ENCODE measurements at places on chromosomes 12 and 14.

DNA sequence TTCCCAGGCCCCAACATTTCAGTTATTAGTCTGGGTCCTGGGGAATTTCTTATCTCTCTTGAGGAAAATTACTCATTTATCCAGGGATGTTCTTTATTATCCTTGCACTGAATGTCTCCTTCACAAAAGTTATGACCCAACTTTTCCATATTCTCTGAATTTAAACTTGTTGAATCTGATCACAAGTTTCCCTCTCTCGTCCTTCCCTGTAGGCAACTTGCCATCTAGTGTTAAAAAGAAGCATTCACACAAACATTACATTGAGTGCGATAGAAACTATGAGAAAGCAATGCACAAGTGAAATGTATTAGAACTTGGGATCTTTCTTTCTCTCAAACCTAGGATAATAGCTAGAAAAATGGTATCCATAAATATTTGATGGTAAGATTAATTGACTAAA, 608.4 kb downstream of the FSCB start:
- DNase-seq, result no peak

DNA sequence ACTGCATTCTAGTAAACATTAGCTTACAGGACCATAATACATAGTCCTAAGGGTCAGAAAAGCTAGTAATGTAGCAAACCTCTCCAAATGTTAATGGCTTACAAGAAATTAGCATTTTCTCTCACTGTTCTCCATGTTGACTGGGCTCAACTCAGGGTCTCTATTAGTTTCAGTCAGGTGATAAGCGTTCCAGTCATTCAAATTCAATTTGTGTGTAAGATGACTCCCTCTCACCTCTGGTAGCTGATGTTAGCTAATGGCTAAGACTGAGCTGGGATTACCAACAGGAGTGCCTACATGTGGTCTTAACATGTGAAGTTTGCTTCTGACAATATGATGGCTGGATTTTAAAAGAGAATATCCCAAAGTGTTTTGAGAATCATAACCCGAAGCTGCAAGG, 630.5 kb upstream of the USP15 start:
- no peak for DNase-seq

DNA sequence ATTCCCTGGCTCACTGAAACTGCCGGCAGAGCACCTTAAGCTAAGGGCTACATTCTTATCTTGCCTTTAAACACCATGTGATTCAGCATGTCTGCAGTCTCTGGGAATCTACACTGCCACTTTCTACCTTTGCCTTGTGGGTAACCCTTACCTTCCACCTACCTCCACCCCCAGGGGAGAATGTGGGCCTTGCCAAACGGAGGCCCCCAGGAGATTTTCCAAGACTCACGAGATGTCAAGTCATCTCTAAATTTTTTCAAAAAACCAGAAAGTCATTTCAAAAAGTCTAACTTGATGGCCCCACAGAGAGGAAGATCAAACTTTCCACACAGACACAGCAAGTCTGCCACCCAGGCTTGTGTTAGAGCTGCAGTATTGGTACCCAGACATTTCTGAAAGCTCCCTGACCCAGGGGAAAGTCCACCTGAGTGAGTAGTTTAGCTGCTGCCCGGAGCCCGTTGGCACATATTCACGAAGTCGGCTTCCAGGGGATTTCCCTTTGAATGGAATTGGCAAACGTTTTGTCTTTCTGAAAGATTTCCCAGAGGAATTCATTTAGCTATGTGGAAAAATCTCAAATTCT, 4.7 kb upstream of the PSMA6 start:
- DNase-seq, result no peak

DNA sequence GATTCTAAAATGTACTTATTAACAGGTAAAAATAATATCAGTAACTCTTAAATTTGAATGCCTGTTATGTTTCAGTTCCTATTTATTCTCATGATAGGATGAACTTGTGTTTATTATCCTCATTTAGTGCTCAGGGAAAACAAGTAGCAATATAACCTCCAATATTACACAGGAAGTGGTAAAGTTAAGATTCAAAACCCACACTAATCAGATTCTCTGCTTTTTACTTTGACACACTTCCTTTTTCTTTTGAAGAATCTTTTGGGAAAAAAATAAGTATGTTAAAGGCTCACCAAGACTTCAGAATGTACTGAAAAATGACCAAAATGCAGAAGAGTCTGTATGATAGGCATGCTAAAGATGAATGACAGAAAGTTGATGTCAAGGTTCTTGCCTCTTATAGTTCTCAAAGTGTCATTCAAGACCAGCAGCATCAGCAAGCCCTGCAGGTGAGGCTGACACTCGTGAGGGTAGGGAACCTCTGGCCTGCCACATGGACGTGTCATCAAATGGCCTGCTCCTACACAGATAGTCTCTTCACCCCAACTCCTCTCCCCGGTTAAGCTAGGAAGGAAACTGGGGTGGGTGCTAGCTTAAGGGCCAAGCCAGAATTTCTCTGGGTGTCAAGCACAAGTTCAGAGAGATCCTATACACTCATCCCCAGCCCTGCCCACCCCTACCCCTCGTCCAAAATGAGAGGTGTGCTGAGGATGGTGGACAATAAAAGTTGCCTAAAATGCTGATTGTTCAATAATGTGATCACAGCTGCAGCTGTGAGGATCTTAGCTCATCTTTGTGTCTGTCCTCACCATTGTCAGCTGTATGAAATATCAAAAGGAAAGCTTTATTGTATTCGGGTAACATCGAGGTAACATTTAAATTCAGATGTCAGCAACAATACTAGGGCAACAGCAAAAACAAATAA, 6.3 kb downstream of the TBPL2 start:
- DNase-seq, result no peak

DNA sequence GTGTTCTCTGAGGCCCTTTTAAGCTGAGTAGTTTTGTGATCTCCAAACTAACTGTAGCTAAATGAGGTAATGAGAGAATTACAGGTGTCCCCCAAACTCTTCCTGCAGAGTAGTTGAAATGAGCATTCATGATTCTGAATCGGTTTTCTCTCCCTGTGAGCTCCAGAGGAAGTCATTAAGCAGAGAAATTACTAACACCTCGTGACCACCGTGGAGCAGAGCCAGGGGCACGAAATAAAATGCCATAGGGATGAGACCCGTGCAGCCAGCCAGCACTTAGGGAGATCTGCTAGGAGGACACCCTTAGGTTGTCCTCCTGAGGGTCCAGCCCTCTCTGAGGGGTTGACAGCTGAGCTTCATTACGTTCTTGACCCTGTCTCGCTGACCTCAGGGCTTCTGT, 79.5 kb downstream of the SLC25A47 start:
- no peak for DNase-seq

GRCh38 chr12:93089805-93090569, 160.9 kb upstream of the EEA1 start:
- DNase-seq, result peak; percentile 36

DNA sequence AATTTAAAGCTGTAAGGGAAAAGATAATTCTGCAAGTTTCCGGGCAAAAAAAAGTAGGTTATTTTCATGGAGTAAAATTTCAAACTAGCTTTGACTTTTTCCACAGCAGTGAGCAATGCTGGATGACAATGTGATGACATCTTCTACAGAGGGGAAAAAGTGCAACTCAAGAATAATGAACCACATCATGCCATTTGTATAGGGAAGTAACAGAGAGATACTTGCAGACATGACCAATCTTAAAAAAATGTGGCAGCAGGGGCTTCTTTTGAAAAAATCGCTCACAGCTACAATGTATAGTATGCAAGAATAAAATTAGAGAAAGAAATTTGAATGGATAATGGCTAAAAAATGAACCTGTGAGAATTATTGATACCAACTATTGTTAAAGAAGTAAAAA, 115.5 kb downstream of the DHRS2 start:
- no peak for DNase-seq

GRCh38 chr12:88615490-88615889, 35.2 kb upstream of the KITLG start:
- no peak for DNase-seq

DNA sequence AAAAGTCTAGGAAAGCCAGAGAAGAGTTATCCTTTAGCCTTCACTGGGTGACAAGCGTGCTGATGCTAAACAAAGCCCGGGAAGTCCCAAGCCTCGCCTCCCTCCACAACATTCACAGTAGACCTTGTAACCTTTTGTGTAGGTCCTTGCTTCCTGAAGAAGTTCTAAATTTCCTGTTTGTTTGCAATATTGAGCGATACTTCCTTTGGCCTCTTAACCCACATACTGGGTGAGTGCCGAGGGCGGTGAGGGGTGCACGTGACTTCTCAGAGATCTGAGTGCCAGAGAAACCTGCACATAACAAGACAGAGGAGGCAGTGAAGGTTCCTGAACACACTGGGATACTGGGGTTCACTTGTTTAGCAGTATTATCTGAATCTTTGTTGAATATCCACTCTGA, 134.3 kb downstream of the PLXNC1 start:
- DNase-seq, result no peak

- DNase-seq, result no peak
Measured at GRCh38 chr12:112466011-112466422, 47.3 kb downstream of the PTPN11 start.

Measured in H54 (cell line).